Cardiac septum (tissue), 1 donor: ENCODE measurements at places on chromosomes 1 and 21. TPM values are rescaled to one million over a fixed set of nuclear protein-coding genes. Genes with fewer than 3 reads are reported as not detected.

DNA sequence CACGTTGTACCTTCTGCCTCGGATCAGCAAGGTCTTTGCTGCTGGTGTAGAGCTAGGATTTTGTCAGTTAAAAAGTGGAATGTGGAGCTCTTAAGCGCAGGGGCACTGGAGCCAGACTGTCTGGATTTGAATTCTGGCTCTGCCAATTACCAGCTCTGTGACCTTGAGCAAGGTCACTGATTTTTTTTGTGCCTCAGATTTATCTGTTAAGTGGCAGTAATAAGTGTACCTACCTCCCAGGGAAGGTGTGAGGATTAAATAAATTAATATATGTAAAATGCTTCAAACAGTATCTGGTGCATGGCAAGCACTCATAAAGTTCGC, 40.3 kb downstream of the UBE2U start:
- DNase-seq: no peak

DNA sequence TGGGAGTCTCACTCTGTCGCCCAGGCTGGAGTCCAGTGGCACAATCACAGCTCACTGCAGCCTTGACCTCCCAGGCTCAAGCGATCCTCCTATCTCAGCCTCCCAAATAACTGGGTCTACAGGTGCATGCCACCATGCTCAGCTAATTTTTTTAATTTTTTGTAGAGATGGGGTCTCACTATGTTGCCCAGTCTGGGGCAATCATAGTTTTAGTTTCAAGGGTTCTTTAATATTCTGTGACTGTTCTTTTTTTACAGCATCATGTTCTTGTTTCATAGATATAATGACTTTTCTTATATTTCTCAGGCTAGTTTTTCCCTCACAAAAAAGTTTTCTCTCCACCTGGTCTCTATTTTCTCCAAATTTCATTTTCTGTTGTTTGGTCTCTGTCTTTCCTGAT, 25.4 kb upstream of the SMYD2 start:
- no peak for DNase-seq

DNA sequence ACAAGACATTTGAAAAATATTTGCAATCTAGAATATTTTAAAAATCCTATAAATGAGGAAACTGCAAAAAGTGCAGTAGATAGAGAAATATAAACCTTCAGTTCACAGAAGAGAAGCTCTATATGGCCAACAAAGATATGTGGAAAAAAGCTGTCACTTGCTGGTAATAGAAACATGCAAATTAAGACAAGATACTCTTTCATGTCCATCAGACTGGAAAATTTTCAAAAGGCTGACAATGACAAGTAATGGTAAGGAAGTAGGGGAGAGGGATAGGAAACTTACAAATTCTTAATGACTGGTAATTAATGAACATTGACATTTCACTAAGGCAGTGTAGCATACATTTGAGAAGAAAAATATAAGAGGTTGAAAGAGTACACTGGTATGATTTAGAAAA, 147.9 kb downstream of the MRPL39 start:
- no peak for DNase-seq

DNA sequence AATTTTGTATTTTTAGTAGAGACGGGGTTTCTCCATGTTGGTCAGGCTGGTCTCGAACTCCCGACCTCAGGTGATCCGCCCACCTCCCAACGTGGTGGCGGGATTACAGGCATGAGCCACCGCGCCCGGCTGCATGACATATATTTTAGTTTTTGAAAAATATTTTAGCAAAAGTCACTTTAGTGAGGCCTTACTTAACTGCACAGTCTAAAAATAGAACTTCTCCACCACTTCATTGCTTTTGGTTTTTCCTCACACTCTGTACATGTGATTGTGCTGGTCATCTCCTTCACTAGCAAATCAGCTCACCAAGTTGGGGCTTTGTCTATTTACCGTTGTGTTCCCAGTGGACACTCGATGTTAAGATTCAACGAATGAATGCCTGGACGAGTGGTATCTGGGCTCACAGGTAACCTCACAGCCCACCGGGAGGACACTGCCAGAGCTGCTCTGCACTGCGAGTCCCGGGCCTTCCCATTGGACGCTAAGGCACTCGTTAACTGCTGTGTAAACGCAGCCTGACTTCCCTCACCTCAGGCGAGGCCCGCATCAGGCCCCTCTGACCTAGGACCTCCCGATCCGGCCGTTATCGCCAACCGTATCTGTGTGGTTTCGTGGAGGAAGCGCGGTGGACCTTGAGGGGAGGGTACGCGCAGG, 14.0 kb upstream of the ZNF692 start:
- peak; percentile 80 for DNase-seq

DNA sequence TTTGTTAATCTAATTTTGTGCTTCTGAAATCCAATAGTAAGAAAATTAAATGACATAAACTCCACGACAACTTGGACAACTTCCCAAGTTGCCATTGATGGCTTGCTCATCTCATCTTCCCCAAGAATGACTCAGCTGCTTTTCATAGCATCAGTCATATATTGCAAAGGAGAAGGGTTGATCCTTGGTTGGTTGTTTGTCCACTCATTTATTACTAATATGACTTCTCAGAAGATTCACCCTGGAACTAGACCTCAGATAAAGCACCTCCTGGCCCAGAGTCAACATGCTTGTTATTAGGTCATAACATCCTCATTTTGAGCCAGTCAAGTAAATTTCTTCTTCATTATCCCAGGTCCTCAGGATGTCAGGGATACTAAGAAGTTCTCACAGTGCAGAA, 2.3 kb upstream of the LCE3D start:
- DNase-seq: no peak

DNA sequence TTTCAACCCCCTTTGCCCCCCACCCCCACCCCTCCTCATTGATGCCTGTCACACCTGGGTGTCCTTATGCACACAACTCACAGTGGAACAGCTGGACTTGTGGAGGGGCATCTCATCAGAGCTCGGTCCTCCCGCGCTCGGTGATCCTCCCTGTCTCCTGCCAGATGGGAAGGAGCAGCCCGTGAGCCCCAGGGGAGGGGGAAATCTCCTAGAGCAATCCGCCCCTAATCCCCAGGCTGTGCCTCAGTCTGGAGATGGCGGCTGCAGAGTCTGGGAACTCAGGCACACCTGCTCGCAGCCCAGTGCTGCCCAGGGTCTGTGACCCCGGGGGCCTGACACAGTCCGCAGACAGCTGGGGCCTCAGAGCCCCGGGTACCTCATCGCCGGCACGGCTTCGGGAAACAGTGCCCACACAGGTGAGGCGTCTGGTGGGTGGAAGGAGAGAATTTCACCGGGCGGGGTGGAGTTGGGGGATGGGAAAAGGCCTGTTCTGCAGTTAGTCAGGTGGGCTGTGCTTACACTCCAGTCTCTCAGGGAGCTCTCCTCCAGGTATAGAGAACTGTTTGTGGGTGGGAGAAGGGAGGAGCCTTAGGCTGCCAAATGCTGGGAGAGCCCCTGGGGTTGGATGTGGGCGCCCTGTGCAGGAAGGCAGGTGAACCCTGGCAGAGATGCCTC, 29.3 kb downstream of the TMCC2 start:
- DNase-seq: no peak

GRCh38 chr1:56816264-56816663, 2.9 kb downstream of the FYB2 start:
- DNase-seq: no peak

DNA sequence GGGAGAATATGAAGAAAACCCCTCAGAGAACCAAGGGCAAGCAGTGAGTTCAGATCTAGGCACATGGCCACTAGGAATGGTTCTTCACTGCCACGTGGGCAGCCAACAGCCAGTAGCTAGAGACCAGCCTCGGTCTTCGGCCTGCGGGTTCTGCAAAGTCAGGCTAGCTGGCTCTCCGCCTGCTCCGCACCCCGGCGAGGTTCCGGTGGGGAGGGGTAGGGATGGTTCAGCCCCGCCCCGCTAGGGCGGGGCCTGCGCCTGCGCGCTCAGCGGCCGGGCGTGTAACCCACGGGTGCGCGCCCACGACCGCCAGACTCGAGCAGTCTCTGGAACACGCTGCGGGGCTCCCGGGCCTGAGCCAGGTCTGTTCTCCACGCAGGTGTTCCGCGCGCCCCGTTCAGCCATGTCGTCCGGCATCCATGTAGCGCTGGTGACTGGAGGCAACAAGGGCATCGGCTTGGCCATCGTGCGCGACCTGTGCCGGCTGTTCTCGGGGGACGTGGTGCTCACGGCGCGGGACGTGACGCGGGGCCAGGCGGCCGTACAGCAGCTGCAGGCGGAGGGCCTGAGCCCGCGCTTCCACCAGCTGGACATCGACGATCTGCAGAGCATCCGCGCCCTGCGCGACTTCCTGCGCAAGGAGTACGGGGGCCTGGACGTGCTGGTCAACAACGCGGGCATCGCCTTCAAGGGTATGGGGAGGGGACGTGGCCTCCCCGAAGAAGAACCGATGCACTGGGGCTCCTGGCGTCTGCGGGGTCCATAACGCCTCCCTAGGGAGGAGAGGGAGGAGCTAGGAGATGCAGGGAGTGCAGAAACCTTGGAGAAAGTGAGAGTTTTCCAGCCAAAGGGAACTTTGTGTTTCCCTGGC, at the start of gene CBR1:
TSS of gene CBR1 (plus strand) at position 312 of the 871 bp plus-strand sequence. CDS start at position 404, 92 bp downstream.
- peak; percentile 99 for DNase-seq

GRCh38 chr1:192005976-192006375, 152.3 kb upstream of the RGS18 start:
- no peak for DNase-seq

- no peak for DNase-seq
Measured at GRCh38 chr1:62977366-62977765, 193.4 kb downstream of the ATG4C start.

DNA sequence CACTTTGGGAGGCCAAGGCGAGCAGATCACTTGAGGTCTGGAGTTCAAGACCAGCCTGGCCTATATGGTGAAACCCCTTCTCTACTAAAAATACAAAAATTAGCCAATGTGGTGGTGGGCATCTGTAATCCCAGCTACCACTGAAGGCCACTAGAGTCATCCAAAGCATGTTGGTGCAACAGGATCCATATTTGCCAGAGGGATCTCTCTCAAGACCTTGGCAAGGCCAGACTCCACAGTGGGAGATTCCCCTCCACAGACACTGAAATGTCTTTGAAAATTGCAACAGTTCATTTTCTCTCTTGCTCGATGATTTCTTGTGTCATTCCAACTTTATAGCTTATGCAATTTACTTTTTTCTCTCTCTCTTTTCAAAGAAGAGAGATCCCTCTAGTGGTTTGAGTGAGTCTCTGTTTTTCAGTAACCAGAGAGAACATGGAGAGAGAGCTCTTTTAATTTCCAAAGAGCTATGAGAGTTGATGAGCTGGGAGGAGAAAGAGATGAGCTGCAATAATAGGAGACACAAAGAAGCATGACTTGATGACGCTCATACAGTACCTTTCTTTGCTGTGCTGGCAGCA, 176.8 kb upstream of the USP25 start:
- DNase-seq: no peak

- no peak for DNase-seq
Measured at GRCh38 chr1:23551849-23552248, 7.5 kb downstream of the ID3 start.

- DNase-seq: peak; percentile 81
Measured at GRCh38 chr1:40783001-40783905, at the start of gene KCNQ4. TSS of gene KCNQ4 (plus strand) at chr1:40783787. CDS start at chr1:40784094, 307 bp downstream.

GRCh38 chr1:97451046-97451826, 469.6 kb downstream of the DPYD start:
- no peak for DNase-seq

DNA sequence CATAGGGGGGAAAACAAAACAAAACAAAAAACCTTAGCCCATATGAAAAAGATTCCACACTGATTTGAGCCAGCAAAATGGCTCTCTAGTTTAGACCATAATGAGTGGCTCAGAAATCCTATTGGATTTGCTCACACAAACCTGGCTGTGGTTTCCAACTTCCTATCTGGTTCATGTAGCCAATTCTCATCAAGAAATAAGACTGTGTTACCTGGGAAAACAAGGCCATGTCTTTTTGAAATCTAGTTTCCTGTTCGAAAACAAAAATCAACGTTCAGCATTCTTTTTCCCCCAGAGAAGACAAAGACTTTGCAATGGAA, 69.2 kb downstream of the TBX15 start:
- no peak for DNase-seq

DNA sequence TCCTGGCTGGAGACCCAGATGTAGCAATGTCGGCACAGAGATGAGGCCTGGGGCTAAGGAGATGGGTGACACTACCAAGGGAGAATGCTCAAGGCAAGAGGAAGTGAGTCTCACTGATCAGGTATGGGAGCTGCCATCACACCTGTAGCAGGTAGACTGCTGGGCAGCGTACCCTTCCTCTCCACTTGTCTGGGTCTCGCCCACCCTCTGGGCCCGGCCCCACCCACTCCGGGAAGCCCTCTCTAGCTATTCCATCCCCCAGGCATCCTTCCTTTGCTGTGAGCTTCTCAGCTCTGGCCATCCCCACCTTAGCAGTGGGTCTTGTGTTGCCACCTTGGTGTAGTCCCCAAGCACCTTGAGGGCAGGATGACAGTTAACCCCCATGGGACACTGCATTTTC, 87.7 kb upstream of the EDN2 start:
- DNase-seq: no peak

DNA sequence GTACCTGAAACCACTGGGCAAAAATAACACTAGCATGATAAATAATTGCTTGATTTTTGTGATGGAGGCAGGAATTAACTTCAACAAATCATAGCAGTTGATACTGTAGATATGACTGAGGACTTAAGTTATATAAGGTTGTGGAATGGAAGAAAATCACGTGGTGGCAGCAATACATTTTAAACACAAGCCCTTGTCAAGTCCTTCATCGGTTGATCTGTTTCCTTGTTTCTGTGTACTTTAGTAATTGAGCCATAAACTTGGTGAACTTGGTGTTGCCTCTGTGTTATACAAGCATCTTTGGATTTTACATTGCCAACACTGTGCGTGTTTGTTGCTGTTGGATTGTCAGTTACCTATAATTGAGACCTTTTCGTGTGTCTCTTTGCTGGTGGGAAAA, 114.4 kb downstream of the CAMTA1 start:
- DNase-seq: no peak

- no peak for DNase-seq
Measured at GRCh38 chr21:45980271-45980670, 1.3 kb upstream of the COL6A1 start.

GRCh38 chr1:39609618-39610331, 29.7 kb downstream of the HEYL start:
- no peak for DNase-seq

The CLCA4 gene
- 0.13 TPM for total RNA-seq

The SDHB gene
- 260 TPM for total RNA-seq

The RNU1-3 gene
- 6,195 TPM for total RNA-seq

The ITGB2 gene
- total RNA-seq: 11.5 TPM

The ADAMTS4 gene
- 24.0 TPM for total RNA-seq

The CD5L gene
- total RNA-seq: not detected

The LCE3D gene
- not detected for total RNA-seq

The HHIPL2 gene
- not detected for total RNA-seq
